ENCODE measurements at places on chromosomes 5 and 9.
A peak's percentile ranks its signal among the peaks of the same experiment; 100 is the strongest.

DNA sequence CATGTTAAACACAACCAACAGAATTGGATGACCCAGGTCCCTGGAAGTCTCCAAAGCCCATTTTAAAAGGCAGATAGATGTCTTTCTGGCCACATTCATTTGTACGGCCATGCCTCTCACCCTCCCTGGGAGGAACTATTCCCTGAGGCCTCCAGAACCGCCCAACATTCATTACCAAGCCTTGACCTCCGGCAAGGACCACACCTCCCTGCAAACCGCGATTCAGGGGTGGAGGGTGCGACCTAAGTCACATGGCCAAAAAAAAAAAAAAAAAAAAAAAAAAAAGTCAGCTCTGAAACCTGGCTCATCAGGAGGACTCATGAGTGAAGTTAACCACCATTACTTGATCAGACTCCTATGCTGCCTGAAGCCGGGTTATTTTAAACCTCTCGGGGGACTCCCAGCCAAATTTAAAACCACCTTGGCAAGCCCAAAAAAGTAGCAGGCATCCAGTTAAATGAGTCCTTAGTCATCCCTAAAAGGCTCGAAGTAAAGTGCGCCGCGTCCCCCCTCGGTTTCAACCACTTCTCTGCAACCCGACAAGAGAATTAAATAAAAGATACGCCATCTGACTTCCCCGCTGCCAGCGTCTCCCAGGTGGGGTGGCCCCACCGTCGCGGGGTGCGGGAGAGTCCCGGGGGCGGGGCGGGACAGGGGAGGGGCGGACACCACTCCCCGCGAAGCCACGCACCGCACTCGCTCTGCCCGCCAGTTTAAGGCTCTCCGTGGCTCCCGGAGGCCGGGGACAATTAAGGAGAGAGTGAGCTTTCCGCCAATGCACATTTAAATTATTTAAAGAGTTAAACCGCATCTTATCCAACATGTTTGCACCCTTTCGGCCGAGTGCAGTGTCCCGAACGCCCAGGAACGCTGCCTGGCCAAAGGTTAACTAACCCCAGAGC, 2.3 kb downstream of the KLF9 start:
- DNase-seq, result no peak

DNA sequence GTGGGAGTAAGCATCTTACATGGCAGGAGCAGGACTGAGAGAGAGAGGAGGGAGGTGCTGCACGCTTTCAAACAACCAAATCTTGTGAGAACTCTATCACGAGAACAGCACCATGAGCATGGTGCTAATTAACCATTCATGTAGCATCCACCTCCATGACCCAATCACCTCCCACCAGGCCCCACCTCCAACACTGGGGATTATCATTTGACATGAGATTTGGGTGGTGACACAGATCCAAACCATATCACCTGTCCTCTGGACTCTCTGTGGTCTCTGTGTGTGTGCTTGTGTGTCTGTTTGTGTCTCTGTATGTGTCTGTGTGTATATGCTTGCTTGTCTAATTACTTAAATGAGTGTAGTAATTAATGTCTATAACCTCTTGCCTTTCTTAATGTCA, 31.1 kb downstream of the SEC61B start:
- no peak for DNase-seq

GRCh38 chr5:139554264-139554663, 6.9 kb upstream of the UBE2D2 start:
- no peak for DNase-seq

GRCh38 chr5:88539026-88539425, 270.4 kb upstream of the TMEM161B start:
- DNase-seq, result no peak

DNA sequence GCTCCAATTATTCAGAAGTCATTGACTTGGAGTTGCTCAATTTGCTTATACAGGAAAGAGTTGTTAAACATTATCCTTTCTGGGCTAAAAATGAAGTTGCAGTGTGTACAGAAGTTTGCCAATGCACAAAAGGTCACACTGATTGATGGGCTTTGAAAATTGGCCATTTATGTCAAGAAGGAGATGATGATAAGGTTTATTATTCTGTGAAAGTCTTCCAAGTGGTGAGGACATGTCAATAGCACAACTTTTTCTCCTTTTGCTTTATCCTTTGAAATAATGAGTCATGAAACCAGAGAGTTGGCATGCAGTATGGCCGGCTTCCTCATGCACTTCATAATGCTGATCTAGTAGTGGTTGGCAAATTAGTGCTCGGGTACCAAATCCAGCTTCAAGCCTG, 848.5 kb upstream of the WWC1 start:
- DNase-seq, result no peak

DNA sequence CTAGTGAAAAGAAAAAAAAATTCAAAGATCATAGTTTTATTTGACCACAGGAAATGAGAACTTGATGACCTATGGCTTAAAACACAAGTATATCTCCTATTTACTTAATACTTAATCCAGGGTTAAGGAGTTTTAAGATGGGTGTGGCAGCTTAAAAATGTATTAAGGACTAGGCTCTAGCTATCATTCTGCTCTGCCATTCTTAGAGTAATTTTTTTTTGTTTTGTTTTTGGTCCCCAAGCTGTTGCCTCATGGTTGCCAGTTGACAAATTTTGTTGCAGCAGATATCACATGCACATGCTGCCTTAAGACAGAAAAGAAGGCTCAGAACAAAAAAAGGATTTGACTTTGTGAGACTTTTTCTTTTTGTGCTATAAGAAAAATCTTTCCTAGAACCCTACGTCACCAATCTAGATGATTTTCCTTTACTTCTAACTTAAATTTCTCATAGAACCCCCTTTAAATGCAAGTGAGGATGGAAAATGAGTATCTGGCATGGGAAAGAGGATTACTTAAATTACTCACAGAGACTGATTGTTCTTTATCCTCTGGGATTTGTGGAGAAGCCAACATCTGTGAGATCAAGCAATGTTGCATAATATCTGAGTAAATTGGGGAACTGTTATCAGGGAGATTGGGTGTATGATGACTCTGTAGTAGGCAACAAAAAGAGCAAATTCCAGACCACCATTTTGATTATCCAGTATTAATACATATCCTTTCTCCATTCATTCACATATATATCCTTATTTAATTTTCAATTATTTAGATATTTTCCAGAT, 364.7 kb upstream of the CD180 start:
- DNase-seq, result no peak

- peak; percentile 71 for DNase-seq
These were observed 403 bp downstream of the NINJ1 start for GRCh38 chr9:93133681-93134014.

DNA sequence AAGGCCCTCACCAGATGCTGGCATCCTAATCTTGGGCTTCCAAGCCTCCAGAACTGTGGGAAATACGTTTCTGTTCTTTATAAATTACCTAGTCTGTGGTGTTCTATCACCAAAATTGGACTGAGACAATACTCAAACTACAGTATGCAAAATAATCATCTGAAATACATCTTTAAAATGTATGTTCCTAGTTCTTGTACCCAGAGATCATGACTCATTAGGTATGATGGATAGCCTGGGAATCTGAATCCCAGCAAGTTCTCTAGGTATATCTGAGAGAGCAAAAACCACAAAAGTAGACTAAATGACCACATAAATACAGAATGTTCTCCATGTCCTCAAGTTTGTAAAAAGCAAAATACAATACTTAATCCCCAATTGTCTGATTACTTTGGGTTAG, 166.3 kb downstream of the YIPF5 start:
- DNase-seq, result no peak

DNA sequence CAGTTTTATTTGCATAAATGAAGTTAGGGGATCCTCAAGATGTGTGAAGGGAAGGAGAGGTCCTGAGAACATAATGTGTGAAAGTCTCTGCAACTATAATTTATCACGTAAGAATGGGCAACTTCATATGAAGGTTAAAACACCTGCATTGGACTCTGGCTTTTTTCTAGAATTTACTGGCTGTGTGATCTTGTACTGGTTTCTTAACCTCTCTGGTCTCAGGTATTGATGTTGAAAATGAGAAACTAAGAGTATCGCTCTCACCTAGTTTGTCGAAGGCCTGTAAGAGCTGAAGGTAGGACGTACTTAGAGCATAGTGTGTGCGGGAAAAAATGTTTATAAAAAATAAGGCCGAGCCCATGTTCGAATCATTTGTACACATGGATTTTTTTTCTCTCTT, 280.5 kb downstream of the ICE1 start:
- no peak for DNase-seq

DNA sequence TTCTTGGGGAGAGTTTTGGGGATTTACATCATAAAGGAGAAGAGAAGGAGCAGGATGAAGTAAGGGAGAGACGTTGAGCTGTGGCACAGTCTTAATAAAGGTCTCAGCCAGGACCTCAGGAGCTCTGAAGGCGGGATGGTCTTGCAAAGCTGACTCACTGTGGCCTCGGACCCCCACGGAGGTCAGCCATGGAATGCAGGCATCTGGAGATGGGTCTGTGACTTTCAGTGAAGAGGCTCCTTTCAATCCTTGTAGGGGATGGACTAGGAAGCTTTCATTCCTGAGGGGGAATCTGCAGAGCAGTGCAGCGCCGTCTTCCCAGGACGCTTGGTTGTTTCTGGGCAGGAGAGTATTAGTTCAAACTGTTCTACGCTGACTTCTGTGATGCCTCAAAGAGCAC, 65.7 kb upstream of the BASP1 start:
- DNase-seq, result no peak

DNA sequence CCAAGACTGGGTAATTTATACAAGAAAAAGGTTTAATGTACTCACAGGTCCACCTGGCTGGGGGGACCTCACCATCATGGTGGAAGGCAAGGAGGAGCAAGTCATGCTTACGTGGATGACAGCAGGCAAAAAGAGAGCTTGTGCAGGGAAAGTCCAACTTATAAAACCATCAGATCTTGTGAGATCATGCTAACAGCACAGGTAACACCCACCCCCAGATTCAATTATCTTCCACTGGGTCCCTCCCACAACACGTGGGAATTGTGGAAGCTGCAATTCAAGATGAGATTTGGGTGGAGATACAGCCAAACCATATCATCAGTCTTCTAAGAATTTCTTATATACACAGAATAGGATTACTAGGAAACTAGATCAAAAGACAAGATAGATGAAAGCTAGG, 555.6 kb downstream of the PRR16 start:
- DNase-seq, result no peak

- DNase-seq, result no peak
These were observed 3.6 kb upstream of the CCNJL start for GRCh38 chr5:160315968-160316367.

DNA sequence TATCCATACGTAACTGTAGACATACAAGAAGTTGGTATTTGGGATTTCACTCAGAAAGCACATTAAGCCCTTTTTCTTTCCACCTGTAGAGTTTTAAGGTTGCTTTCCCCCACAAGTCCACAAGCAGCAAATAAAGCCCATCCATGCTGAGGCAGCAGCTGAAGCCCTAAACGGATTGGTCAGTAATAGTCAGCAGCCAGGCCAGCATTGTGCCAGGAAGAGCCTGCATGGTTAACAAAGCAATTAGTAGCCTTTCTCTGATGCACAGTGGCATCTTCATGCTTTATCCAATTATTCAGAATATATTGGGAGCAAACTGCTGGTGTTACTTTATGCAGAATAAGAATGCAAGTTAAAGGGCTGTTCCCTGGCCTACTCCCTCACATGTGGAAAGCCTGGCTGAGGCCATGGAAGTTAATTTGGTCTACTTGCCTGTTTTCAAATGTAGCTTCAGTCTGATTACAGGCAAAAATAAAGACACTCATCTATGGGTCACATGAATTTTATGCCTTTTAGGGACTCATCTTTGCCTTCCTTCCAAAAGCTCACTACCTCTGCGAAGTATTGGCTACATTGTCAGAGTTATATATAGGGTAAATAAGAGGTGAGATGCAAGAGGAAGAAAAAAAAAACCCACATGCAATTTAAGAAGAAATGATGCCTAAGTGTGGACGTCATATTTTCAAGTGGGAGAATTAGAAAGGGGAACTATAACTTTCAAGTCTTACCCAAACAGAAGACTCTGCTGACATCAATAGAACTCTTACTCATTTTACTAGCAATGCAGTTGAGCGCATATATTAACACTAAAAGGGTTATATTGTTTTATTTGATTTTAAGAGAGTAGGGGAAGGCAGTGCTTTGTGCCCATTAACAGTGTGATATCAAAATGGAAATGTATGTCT, 15.9 kb downstream of the EBF1 start:
- DNase-seq, result no peak

DNA sequence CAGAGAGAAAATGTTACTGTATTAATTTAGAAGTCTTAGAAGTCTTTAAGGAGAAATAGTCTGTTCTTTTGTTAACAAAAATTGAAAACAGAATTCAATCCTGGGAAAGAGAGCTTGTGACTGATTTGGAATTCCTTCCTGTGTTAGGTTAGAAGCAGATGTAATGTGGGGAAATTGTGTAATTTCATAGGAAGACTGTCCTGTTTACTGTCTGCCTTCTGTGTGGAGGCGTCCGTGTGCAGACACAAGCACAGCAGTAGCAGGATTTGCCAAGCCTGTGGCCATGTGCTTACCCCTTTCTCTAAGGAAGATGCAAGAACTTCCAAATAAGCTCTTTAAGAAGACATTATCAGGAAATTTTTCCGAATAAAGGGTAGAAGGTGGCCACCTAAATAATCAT, 36.7 kb upstream of the F2R start:
- DNase-seq, result no peak

DNA sequence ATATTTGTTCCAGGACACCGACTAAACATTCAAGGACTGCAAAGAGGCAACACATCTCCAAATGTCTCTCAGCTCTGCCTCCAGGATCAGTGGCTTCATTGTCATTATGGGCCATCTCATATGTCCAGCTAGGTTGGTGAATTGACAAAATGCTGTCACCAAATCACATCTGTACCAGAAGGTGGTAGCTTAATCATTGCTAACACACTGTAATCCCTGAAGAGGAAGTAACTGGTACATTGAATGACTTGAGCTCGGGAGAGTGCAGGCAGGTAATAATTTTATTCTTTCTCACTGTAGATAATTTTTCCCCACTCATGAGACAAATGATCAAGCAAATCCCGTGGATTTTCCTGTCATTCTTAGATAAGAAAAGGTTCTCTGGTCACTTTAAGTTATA, 169.8 kb downstream of the SEMA6A start:
- DNase-seq, result no peak

- DNase-seq, result no peak
These were observed 306.8 kb upstream of the DMAC1 start for GRCh38 chr9:8106362-8106761.

GRCh38 chr9:128714586-128715435, 9.1 kb downstream of the ZDHHC12 start:
- DNase-seq, result no peak
